Breast epithelium (tissue), 4 donors: ENCODE measurements at places on chromosomes 6 and 20. TPM values are rescaled to one million over a fixed set of nuclear protein-coding genes. Genes with fewer than 3 reads are reported as not detected.
A peak's percentile ranks its signal among the peaks of the same experiment; 100 is the strongest.

ZC3H12D gene
- 2.3 TPM for total RNA-seq

DNA sequence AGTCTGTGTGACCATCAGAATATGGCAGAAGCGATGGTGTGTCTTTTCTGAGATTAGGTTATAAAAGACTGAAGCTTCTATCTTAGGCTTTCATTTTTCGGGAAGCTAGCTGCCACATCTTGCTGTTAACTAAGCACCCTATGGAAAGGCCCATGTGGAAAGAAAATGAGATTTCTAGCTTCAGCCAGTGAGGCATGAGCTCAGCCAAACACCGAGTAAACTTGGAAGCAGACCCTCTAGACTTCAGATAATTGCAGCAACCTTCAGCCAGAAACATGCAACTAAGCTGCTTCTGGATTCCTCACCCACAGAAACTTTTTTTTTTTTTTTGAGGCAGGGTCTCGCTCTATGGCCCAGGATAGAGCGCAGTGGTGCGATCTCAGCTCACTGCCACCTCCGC lies 20.6 kb downstream of the LOC128125822 start:
- H3K27me3 ChIP-seq, result no peaks in the 10 kb centered on the region
- H3K4me3 ChIP-seq, result no peak overlapping the region
- H3K36me3 ChIP-seq, result no peaks in the 10 kb centered on the region
- H3K27ac ChIP-seq, result no peak overlapping the region
- no peak for DNase-seq

DNA sequence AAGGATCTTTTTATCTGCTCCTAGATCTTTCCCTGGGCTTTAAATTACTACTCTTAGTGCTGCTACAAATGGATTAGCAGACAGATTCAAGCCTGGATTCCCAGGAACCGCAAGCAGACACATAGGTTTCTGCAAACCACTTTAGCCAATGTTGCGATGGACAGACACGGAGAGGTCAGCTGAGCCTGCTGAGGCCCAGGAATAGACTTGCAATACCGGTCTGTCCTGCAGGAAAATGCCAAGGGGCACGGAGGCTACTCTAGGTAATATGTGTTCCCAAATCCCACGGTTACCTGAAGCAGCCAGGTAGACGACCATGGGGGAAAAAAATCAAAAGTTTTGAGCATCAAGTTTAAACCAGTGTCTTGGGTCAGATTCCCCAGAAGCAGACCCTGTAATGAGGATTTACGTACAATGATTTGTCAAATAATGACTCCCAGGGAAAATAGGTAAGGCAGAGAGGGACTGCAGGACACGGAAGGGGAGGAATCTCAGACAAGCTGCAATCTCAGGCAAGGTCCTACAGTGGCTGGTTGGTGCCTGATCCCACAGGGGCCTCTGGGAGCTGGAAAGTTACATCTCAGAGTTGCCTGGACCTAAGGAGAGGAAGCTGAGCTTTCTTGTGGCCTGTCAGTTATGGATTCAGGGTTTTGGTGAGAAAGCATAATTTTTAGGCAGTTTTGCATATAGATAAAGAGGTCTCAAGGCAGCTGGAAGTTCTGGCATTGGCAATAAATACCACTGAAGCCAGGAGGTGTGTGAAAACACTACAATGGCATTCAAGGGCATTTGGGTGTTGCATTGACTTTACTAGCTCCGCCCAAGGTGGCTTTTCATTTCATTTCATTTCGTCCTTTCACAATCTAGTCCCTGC lies 12.5 kb downstream of the OTOR start:
- peak overlapping the region; percentile 15 for H3K4me3 ChIP-seq
- peaks cover 8% of the 10 kb centered on the region for H3K4me1 ChIP-seq
- no peaks in the 10 kb centered on the region for H3K27me3 ChIP-seq
- H3K27ac ChIP-seq, result peak overlapping the region; percentile 35
- peak; percentile 60 for DNase-seq
- H3K36me3 ChIP-seq, result no peaks in the 10 kb centered on the region

DNA sequence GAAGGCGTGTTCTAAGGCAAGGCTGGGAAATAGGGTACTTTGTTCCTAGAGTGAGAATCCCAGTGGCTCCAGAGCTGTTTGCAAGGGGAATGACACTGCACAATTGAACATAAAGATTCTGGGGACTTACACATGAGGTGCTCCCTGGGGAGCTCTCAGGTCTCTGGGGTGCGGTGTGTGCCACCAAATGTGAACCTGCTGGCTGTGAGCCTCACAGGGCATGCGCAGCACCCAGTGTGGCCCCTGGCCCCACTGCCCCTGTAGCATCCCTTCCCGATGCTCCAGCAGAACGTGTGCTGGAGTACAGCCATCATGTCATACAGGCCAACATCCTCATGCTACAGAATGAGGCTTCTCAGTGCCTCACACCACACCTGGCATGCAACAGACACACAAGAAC lies 68.2 kb downstream of the TOX2 start:
- no peak overlapping the region for H3K4me3 ChIP-seq
- no peaks in the 10 kb centered on the region for H3K27me3 ChIP-seq
- no peaks in the 10 kb centered on the region for H3K4me1 ChIP-seq
- no peaks in the 10 kb centered on the region for H3K36me3 ChIP-seq

DNA sequence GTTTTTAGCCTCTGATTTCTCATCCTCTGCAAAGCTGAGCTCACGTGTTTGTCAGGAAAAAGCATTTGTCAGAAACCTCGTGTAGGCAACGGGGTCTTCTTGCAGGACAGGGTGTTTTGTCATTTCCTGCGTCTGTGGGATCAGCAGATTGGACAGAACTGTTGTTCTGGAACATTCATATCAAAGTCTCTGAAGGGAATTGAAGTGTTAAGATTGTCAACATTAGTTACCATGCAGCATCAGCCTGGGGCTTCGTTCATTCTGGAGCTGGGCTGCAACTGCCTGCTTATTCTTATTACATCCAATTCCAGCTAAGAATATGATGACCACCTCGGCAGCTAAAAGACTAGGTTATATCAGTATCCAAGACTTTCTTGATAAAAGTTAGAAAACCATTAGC lies 71.0 kb upstream of the RALGAPA2 start:
- no peak for DNase-seq
- no peaks in the 10 kb centered on the region for H3K27me3 ChIP-seq
- no peaks in the 10 kb centered on the region for H3K36me3 ChIP-seq
- H3K4me3 ChIP-seq, result no peak overlapping the region
- peak overlapping the region; percentile 3 for H3K27ac ChIP-seq

DNA sequence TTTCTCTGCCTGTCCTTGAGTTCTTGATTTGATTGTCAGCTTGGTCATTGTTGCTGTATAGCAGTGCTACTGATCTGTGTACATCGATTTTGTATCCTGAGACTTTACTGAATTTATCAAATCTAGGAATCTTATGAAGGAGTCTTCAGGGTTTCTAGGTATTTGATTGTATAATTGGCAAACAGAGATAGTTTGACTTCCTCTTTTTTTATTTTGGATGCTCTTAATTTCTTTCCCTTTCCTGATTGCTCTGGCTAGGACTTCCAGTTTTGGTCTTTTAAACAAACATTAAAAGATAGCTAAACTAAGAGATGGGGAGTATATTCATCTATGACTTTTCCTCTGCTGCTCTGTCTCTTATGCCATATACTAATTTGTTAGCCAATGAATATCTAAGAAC lies 62.4 kb downstream of the NCOA7 start:
- H3K4me1 ChIP-seq, result no peaks in the 10 kb centered on the region
- H3K4me3 ChIP-seq, result no peak overlapping the region
- H3K27me3 ChIP-seq, result no peaks in the 10 kb centered on the region
- H3K36me3 ChIP-seq, result no peaks in the 10 kb centered on the region
- H3K27ac ChIP-seq, result no peak overlapping the region

TMC2 gene
- total RNA-seq, result 0.96 TPM

LIN28B gene
- not detected for total RNA-seq

DNA sequence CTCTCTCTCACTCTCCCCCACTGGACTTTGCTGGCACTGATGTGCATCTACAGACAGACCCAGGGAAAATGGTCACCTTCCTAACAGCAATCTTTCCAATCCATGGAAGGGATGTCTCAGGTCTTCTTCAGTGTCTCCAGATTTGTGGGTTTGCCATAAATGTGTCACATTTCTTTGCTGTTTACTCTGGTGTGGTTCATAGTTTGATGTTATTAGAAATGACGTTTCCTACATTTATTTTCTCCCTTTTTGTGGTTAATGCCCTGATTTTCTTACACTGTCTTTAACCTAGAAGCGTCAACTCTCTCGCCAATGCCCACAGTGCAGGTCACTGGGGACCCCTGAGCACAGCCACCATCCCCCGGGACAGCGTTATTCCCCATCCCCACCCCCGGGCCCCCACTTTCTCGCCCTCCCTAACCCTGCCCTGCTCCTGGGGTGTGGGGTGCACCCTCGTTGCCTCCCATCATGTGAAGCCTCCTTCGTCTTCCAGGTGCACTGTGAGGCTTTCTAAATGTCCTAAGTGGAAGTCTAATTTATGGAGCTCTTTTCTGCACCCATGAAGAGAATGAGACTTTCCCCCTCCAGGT lies 86.5 kb downstream of the YTHDF1 start:
- peaks cover 93% of the 10 kb centered on the region for H3K27me3 ChIP-seq
- H3K4me1 ChIP-seq, result no peaks in the 10 kb centered on the region
- H3K4me3 ChIP-seq, result no peak overlapping the region
